ENCODE measurements at places on chromosomes 13 and 19. TPM values are rescaled to one million over a fixed set of nuclear protein-coding genes. Genes with fewer than 3 reads are reported as not detected.

The ANKLE1 gene
- 7.0 TPM for total RNA-seq

The MCEMP1 gene
- not detected for total RNA-seq

The SMIM44 gene
- total RNA-seq: not detected

The ZNF224 gene
- 40.3 TPM for total RNA-seq

The KIR2DL4 gene
- not detected for total RNA-seq

The ONECUT3 gene
- total RNA-seq: not detected

The ACP7 gene
- total RNA-seq: not detected

The DNAAF3 gene
- not detected for total RNA-seq

The IGFL2 gene
- not detected for total RNA-seq

The ZGLP1 gene
- 1.4 TPM for total RNA-seq

The WDR88 gene
- not detected for total RNA-seq

The LAIR1 gene
- 99.2 TPM for total RNA-seq

The KLK3 gene
- total RNA-seq: not detected

The PPM1N gene
- total RNA-seq: 2.6 TPM

The PRR20D gene
- total RNA-seq: not detected

The CABP5 gene
- total RNA-seq: not detected

The FLT3LG gene
- 423 TPM for total RNA-seq

The ZNF221 gene
- total RNA-seq: 1.2 TPM

The PPP1R13L gene
- 18.1 TPM for total RNA-seq

The LYPD3 gene
- total RNA-seq: 1.3 TPM

The OR7C1 gene
- not detected for total RNA-seq

The MBD3L5 gene
- total RNA-seq: not detected

The LACC1 gene
- 1.8 TPM for total RNA-seq

The PABPC3 gene
- 0.94 TPM for total RNA-seq

The FCGBP gene
- 4.7 TPM for total RNA-seq

The ABCA7 gene
- total RNA-seq: 100 TPM

The ZNF611 gene
- 32.5 TPM for total RNA-seq

The ZNF541 gene
- total RNA-seq: 0.30 TPM
